NCI-H1436 treated with DMSO at 0.1 percent for 48 hours (cell line): ENCODE measurements at places on chromosomes 11 and 22.
A peak's percentile ranks its signal among the peaks of the same experiment; 100 is the strongest.

DNA sequence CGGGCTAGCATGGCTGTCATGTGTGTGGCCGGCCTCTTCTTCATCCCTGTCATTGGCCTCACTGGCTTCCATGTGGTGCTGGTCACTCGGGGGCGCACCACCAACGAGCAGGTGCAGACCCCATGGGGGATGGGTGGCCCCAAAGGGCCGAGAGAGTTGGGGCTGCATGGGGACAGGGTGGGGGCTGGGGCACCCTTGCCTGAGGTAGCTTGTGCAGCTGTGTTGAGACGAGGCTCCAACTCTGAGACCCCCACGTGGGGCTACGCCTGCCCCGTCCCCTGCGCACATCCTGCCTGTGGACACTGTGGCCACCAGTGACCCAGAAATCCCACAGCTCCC is 8.5 kb downstream of the ZDHHC8 start:
- DNase-seq = no peak

DNA sequence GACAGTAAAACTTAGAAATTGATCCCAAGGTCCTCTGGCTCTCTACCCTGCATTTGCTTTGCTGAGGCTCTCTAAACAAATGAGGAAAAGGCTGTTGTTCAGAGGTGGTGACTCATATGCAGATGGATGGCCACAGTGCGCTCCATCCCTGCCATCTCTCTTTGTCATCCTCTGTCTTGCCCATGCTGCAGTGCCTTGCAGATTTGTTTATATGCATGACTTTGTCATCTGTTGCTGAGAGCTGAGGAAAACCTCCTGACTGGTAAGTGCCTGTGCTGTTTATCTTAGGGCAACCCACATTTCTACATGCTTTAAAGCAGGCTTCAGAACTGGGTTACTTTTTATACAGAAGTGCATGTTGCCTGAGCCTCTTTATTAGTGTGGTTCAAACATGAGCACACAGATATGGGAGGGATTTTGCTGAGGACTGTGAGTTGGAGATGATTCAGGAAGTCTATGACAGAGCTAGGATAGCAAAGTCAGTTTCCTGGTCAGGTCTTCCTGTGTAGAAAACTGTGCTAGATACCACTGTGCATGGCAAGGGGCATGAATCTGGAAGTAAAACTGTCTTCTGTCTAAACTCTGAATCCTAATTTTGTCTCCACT is 57.4 kb downstream of the JAM3 start:
- no peak for DNase-seq

DNA sequence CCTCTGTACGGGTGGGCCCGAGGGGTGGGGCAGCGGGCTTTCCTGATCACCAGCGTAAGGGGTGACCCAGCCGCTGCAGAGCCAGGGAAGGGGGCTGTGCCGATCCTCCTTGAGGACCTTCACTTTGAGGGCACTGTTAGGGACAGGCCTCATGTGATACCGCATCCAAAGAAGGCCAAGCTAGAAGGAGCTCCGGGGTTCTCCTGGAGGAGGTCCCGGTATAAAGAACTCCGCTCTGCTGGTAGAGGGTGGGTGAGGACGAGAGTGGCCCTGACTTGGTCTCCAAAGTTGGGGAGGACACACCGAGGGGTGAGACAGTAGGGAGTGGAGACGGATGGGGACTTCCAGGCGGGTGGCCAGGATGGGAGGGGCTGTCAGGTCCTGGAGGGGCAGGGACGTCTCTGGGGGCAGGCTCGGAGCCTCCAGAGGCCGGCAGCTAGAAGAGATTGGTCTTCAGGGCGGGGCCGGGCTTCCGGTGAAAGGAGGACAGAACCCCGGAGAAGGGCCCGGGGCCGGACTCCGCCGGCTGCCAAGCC is 4.6 kb downstream of the PHOX2A start:
- DNase-seq = no peak

GRCh38 chr11:32090545-32091370 is at the start of gene RCN1:
TSS of gene RCN1 (plus strand) at chr11:32091074. CDS start at chr11:32091197, 123 bp downstream.
- DNase-seq = no peak

GRCh38 chr11:35234460-35235156 is 95.6 kb downstream of the CD44 start:
- DNase-seq = no peak

DNA sequence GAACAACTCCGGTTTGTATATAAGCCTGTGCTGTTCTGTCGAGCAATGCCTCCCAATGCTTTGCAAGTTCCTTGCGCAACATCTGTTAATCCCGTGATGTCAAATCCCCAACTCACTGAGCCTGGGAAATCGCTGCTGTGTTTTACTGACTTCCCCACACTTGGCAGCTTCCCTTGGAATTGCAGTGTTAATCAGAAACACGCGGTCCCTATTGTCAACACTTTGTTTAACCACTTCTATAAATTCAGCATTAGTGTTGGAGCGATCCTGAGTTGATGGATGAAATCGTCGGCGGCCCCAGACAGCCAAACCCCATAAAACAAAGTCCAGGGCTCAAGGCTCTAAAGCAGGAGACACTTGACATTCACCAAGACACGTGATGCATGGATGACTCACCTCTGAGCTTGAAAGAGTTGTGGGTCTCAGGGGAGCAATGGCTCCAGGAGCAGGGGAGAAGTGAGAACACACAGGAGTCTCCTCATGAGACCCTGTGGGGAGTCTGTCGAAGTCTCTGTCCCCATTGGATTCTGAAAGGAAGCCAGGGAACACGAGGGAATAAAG is 555.3 kb downstream of the MIAT start:
- peak; percentile 8 for DNase-seq

DNA sequence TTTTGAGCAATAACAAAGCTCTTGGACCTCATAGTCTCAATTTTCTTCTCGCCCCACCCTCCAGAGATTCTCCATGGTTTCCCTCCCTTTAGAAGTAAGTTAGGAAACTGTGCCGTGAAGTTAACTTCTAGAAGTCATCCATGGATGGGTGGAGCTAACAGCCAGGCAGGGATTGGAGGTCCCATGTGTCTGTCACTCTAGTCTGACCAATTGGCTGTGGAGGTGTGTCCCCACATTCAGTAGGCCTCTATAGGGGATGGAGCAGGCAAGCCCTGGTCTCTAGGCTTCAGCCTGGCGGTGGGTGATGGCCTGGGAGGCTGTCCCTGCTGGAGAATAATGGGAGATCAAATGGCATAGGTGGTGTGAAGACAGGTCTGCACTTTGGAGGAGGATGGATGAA is 50.7 kb downstream of the TP53I11 start:
- DNase-seq = no peak

- DNase-seq = no peak
These were observed 113.6 kb upstream of the CADM1 start for GRCh38 chr11:115617767-115618166.

DNA sequence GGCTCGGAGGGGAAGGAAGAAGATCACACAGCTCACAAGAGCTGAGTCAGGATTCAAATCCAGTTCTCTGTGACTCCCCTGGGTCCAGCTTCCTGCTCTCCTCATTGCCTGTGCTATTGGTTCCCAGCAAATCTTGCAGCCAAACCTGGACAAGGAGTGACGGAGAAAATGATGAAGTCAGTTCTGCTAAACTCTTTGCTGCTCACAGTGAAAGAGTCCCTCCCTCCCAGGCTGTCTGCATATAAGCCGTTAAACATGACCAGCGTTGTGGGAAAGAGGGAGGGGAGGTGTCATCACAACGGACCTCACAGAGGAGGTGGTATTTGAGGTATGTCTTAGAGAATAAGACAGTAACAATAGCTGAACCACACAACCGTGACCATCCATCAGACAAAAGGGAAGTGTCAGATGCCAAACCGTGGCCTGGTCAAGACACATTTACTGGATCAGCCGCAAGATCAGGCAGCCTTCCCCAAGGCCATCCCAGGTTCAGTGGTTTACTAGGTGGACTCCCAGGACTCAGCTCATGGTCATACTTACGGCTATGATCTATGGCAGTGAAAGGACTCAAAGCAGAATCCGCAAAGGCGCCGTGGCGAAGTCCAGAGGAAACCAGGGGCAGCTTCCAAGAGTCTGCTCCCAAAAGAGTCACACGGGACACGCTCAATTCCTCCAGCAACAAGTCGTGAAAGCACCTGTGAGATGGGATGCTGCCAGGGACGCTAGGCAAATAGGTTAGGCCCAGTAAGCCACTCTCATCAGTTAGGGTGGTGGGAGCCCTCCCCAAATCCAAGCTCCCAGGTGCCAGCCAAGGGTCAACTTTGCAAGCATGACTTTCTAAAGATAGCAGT is 2.8 kb upstream of the CYTH4 start:
- DNase-seq = no peak

DNA sequence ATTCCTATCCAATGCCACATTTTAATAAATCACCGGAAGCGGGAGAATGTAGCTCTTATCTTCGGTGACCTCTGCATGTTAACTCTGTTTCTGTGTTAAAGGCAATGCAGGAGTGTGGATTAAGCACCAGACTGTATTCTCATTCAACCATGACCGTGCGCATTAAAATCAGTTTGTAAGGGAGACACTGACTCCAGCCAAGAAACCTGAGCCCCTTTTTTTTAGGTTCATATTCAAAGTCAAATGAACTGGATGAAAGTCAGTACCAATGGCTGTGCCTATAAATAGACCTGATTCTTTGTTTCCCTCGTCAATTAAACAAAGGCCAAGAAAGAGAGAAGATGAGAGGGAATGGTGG is 32.2 kb downstream of the C11orf91 start:
- no peak for DNase-seq

DNA sequence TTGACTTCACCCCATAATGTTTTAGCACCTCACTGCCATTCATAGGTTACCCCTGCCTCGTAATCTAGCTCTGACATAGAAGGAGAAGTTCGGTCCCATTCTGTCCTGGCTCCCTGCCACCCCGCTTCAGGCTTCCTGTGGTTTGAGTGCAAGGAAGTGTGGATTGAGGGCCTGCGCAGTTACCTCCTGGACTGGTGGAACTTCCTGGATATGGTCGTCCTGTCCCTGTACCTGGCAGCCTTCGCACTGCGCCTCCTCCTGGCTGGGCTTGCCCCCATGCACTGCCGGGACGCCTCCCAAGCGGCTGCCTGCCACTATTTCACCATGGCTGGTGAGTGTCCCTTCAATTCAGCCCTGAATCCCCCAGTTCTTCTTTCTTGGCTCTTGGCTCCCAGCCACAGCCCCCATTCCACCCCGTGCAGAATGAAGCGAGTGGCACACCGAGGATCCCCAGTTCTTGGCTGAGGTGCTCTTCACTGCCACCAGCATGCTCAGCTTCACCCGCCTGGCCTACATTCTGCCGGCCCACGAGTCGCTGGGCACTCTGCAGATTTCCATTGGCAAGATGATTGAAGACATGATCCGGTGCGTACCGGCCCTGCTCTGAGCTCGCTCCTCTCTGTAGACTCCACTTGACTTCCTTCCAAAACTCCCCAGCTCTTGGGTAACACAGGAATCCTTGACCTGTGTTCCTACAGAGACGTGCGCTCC is 15.4 kb downstream of the ART5 start:
- DNase-seq = no peak

DNA sequence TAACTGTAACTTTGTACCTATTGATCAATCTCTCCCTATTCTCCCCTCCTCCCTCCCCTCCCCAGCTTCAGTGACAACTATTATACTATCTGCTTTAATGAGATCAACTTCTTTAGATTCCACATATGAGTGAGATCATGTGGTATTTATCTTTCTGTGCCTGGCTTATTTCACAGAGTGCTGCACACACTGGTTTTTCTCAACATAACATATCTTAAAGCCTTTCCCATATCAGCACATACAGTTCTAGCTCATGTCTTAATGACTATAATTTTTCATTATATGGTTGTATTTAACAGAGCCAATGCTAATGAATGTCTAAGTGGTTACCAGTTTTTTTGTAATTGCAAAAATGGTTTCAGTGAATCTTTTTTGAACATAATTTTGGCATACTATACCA is 340.3 kb upstream of the DDI1 start:
- DNase-seq = no peak
